Head of caudate nucleus (tissue), 42 donors: ENCODE measurements at places on chromosomes 4 and X.

DNA sequence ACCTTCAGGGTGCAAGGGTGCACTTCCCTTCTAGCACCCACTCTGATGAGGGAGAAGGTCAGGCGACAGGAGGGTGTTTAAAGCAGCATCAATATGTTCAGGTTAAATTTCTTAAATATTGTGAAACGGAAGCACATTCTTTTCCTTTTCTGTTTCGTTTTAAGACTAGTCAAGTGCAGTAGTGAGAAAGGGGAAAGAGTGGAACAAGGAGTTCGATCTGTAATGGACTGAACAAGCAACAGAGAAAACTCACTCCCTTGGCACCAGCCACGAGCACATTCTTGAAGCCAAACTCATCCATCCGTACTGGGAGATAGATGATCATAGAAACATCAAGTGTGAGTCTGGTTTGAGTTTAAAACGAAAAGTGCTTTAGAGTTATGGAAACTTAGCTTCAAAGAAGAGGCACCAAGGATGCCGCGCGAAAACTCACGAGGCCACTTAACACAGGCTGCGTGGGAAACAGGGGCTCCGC lies 815 bp downstream of the FAM53A start:
- DNase-seq, result no peak

- no peak for DNase-seq
These were observed 166.0 kb upstream of the HAND2 start for GRCh38 chr4:173696011-173696410.

DNA sequence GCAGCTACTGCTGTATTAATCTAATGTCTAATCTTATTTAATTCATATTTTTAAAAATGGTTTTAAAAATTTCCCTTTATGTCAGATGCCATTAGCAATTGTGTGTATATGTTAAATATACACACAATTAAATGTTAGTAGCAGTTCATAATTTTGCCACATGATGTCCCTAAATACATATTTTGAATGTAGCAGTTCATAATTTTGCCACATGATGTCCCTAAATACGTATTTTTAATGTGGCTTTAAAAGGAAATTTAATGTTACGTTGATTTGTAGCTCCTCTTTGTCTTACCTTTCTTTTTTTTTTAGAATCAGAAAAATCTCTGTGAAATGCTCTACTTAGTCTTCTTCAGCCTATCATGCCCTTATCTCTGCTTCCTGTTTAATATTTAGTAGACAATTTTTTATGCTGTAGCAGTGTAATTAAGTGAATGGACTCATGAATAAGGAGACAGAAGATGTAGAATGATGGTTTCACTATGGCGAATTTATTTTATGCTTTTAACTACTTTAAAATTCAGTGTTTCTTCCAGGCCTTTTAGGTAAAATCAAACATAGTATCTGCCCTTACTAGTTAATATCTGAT lies 26.1 kb downstream of the RBM46 start:
- DNase-seq, result no peak

DNA sequence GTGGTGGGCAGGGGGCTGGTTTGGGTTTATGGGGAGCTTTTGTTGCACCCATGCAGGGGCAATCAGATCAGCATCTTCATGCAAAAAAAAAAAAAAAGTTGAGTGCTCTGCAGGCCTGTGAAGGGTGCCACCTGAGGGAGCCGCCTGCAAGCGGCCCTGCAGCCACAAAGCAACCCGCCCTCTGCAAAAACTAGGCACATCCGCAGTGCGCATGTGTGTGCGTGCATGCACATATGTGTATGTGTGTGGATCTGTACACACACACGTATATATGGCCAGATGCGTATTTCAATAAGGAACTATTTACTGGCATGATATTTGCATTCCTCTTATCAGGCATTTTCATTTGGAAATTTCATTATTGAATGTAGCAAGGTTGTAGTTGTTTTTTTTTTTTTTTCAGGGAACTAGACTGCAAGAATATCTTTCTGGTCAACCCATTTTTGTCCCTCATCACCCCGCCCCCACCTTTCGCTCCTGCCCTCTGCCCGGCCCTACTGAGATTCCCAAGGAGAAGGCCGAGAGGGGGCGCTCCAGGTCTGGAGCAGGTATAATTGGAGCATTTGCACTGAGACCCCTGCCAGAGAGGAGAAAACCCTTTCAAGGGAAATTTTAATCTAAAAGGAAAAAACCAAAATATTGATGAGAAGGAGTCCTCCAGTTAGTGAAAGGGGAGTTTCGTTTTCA lies 18.1 kb downstream of the CCNQ start:
- no peak for DNase-seq

DNA sequence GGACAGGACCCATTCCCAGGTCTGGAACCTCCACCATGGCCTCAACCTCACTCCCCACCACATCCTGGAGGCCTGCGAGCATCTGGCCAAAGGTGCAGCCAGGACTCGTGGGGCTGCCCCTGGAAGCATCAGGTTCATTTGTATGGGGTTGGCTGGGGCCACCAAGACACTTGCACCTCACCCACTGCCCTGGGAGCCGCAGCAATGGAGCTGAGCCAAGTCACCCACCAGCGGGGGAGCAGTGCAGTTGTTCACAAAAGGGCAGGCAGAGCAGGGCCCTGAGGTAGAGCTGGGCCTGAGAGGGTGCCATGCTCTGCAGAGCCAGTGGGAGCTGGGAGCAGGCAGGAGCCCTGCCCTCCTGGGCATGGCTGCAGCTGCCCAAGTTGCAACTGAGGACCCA lies 163.5 kb downstream of the FAM47A start:
- DNase-seq, result no peak

DNA sequence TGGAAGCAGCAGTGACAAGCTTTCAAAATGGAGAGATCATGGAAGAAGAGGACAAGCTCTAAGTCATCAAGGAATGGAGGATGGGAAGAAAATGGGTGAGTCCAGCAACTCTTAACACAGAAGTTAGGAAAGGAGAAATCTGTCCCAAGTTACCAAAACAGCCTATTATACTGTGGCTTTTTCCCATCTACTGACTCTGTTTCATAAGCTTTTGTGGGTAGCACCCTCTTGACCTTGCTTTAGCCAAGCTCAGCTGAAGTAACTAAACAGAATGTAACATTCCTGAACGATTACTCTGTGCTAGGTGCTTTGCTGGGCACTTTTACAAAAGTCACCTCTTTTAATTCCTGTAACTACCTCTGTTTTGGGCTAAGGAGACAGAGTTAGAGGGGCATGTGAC lies 54.9 kb downstream of the MAP7D2 start:
- no peak for DNase-seq

GRCh38 chrX:154734061-154734781 lies 16.7 kb downstream of the GAB3 start:
- DNase-seq, result peak; percentile 18

- DNase-seq, result no peak
These were observed 38.1 kb upstream of the GJB1 start for GRCh38 chrX:71184803-71185495.

- no peak for DNase-seq
These were observed 180.7 kb downstream of the GASK1B start for GRCh38 chr4:157992038-157992705.

DNA sequence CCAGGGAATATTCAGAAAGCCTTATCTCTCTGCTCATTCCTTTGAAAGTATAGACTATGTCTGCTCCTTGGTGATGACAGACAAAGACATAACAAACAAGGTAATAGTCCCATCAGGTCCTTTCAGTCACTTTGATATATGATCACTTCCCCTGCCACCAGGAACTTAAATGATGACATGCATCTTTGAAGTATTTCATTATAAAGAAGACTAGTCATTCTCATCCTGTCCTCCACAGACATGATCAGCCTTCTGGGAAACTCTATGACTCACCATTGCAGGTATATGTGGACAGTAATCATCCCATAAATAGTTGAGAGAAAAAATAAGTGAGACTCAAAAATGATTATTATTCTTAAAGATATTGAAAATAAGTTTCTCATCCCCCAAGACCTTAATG lies 117.5 kb upstream of the VCX2 start:
- DNase-seq, result no peak

DNA sequence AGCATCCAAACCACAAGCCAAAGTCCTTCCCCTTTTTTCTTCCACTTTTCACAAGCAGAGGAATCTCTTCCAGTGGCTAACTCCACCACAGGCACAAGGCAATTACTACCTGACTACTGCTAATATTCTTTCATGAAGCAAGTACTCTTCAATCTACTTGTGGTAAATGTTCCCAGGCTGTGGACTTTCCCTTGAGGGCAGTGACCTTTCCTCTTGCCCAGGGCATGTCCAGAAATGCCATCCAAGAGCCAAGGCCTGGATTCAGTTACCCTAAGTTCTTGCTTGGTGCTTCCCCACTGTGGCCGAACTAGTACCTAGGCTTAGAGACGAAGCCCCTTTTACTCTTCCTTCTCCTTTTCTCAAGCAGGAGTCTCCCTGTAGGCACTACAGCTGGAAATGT lies 400.7 kb downstream of the DCAF12L2 start:
- no peak for DNase-seq

DNA sequence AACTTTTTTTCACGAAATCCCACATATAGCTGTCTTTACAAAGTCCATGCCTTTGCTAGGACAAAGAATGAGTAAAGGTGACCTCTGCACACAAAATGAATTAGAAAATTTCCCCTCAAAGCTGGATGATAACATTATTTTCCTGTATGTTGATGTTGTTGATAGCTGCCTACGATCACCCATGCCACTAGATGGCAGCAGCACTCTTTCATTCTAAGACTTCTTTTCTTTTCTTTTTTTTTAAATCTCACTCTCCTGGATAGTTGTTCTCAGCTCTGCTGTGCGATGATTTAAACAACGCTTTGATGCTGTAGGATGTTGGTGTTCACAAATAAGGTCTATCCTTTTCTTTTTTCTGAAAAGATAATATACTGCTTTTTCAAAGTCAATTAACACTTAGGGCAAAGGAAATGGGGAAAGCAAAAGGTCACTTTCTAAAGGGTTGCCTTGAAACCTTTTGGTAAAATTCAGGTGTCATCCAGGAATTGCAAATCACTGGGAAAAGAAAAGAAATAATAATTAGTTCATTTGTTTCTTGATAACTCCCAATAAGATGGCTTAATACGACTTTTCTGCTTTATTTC lies 266.8 kb downstream of the C4orf33 start:
- peak; percentile 53 for DNase-seq

DNA sequence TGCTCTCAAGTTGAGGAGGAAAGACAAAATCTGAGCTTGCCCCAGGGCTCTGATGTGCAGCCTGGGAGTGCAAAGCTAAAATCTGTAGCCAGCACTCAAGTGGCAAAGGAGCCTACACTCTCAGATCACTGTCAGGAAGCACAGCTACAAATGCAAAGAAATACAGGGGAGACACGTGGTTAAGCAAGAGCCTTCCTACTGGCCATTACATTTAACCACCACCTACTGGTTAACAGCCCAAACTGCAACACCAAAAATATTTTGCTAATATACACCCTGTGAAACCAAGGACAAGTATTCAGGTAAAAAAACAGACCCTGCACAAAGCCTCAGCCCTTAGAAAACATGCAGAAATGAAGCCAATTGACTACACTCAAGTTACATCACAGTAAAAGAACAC lies 170.4 kb upstream of the FGF16 start:
- no peak for DNase-seq

GRCh38 chr4:174120446-174121295 lies 162.8 kb downstream of the FBXO8 start:
- DNase-seq, result peak; percentile 65

DNA sequence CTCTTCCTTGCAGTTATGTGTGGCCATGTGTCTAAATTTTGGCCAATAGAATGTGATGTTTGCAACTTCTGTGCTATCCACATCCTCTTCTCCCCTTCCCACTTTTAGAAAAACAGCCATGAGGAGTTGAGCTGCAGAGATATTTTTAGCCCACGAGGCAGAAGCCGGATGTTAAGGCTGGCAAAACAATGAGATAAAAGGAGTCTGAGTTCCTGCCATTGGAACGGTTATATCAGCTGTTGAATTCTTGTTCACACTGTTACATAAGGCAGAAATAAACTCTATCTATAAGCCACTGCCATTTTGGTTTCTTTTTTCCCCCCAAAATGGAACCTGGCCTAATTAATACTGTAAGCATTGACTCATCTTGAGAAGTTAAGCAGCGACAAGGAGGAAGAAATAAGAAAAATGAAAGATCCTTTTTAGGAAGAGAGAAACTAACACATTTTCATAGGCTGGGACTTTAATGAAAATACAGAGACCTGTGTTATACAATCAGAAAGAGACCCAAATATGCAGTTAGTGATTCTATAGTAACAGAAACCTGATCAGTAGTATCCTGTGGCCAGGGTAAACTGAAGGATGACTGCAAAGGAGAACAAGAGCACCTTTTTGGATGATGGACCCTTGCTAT lies 200.5 kb downstream of the INPP4B start:
- DNase-seq, result no peak

GRCh38 chr4:55635741-55636655 lies at the start of gene NMU:
NMU (minus strand) TSS chr4:55636298; CDS start chr4:55636192, 106 bp downstream.
- peak; percentile 17 for DNase-seq

DNA sequence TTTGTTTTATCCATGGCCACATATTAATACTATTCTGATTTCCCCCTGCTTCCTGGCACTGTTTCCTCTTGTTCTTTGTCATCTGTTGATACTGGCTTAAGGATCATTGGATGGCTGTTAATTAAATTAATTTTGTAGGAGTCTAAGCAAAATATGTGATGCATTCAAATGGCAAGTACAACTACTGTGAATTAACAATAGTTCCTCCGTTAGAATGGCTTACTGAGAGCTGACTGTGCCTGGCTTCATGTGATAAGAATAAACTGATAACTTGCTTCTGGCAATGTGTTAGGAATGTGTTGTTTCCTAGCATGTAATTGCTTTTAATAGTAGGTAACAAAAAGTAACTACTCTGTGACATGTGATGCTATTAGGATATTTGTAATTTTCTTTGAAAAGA lies 98.5 kb downstream of the RPA4 start:
- DNase-seq, result no peak

- DNase-seq, result no peak
These were observed 323.5 kb downstream of the PTTG2 start for GRCh38 chr4:38283724-38284123.

GRCh38 chr4:75895744-75896314 lies 6.4 kb downstream of the PPEF2 start:
- DNase-seq, result no peak

- no peak for DNase-seq
These were observed 173.7 kb downstream of the GPAT3 start for GRCh38 chr4:83709627-83710026.

DNA sequence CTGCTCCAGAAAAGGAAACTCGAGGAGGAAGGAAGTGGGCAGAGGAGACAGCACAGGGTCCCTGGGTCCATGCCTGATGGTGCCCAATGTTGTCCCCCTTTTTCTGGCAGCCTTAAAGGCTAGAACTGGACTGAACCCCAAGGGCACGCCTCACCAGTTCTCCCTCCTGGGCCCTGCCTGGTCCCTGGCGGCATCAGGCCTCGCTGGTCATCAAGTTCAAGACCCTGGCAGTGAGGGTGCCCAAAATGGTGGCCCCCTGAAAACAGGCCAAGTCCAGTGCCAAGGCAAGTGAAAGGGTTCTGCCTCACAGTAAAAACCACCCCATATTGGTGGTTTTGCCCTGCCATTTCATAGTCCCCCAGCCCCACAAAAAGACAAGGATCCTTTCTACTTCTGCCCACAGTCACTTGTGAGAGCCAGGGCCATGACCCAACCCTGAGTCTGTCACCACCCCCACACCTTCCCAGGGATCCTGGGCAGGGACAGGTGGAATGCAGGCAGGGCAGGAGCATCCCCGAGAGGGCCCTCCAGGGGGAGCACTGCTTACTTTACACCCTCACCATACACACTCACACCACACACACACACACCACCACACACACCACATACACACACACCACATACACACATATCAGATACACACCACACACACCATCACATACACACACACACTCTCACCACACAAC lies 107.6 kb downstream of the DCTD start:
- no peak for DNase-seq

- peak; percentile 51 for DNase-seq
These were observed 20.7 kb downstream of the TMA16 start for GRCh38 chr4:163515198-163515597.

GRCh38 chrX:49761481-49761880 lies 65.7 kb upstream of the PAGE1 start:
- DNase-seq, result peak; percentile 35
